ENCODE measurements at places on chromosomes 16 and 17.

- no peaks in the 10 kb centered on the region for H3K36me3 ChIP-seq
- peaks cover 41% of the 10 kb centered on the region for H3K4me1 ChIP-seq
- peaks cover 14% of the 10 kb centered on the region for H3K27me3 ChIP-seq
- peak overlapping the region; percentile 79 for H3K4me3 ChIP-seq
- no peak for DNase-seq
Measured at GRCh38 chr17:42459256-42459800, 650 bp downstream of the ATP6V0A1 start.

DNA sequence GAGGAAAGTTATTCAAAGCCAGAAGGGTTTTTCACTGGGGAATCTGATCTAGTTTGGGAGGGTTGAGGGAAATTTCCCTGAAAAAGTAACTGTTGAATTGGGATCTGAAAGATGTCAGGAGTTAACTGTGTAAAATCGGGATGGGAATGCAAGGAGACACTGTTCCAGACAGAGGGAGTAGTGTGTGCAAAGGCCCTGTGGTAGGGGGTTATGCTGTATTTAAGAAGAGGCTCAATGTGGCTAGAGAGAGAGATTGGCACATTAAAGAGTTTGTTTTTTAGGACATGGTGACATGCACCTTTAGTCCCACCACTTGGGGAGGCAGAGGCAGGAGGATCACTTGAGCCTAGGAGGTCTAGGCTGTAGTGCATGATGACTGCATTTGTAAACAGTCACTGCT is 16.9 kb downstream of the CDH3 start:
- H3K4me1 ChIP-seq, result no peaks in the 10 kb centered on the region
- no peak overlapping the region for H3K4me3 ChIP-seq
- H3K27me3 ChIP-seq, result peaks cover 24% of the 10 kb centered on the region
- DNase-seq, result no peak

- no peak overlapping the region for H3K27ac ChIP-seq
- H3K27me3 ChIP-seq, result no peaks in the 10 kb centered on the region
- no peak for DNase-seq
- H3K4me3 ChIP-seq, result no peak overlapping the region
- peaks cover 46% of the 10 kb centered on the region for H3K36me3 ChIP-seq
- H3K4me1 ChIP-seq, result peaks cover 8% of the 10 kb centered on the region
Measured at GRCh38 chr17:39531252-39531651, 70.0 kb downstream of the CDK12 start.

DNA sequence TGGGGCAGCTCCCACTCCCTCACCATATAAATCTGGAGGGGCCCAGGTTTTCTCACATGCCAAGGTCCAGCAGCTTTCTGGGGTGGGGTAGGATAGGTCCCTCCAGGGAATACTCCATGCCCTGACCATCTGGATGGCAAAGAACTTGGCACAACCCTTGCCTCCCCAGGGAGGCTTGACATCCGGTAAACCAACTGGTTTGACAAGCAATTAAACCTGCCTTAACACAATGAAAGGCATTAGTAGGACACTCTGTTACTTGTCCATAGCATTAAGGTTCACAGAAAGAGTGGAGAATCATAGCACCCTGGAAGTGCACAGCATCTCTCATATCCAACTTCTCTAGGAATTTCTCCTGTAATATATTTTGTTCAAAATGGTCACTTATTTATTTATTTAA is 63.9 kb upstream of the MAF start:
- no peaks in the 10 kb centered on the region for H3K4me1 ChIP-seq
- H3K4me3 ChIP-seq, result no peak overlapping the region
- no peak for DNase-seq
- peaks cover 8% of the 10 kb centered on the region for H3K27me3 ChIP-seq
- H3K36me3 ChIP-seq, result no peaks in the 10 kb centered on the region
- no peak overlapping the region for H3K27ac ChIP-seq

DNA sequence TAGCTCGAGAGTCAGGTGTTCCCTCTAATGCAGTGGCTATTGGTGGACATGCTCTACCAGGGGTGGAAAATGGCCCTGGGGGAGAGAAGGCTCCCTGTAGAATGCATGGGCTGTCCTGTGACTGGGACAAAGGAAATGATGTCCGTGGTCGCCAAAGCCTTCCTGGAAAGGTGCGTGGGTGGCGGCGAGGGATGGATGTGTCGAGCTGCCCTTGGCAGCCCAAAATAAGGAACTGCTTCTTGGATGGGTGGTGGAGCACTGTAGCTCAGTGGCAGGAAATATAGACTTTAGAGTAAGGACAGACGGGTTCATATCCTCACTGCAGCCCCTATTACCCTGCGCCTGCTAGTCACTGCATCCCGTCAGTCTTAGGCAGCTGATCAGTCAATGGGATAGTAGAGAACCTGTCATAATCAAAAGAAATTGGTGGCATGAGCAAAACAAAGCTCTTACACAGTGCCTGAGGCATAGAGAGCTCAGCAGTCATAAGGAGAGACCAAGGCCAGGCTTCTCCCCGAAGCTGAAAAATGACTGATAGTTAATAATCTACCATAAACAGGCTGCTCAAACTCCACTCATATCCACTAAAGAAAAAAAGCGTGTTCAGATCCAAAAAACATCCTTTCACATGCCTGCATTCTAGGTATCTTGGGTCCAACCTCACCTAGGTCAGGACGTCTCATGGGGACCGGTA is 123.5 kb upstream of the PLCG2 start:
- no peaks in the 10 kb centered on the region for H3K4me1 ChIP-seq
- peaks cover 24% of the 10 kb centered on the region for H3K36me3 ChIP-seq
- DNase-seq, result no peak
- H3K27me3 ChIP-seq, result no peaks in the 10 kb centered on the region
- no peak overlapping the region for H3K27ac ChIP-seq

DNA sequence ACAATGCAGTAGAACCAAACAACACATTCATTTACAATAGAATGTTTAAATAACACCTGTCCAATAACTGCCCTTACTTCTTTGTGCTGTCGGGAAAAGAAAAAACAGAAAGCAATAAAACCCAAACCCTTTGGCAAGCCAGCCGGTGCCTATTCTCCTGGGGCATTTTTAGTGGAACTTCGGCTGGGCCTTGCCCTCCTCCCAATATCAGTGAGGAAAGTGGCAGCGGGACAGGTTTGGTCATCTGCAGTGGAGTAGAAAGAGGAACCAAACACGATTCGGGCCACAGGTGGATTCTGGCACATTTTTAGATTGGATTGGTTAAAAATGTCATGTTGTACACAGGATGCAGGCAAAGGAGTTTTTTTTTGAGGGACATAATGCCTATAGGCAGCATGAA is 32.0 kb downstream of the PSME3IP1 start:
- H3K36me3 ChIP-seq, result peaks cover 49% of the 10 kb centered on the region
- H3K4me3 ChIP-seq, result no peak overlapping the region

GRCh38 chr17:5128905-5129535 is 13.2 kb downstream of the USP6 start:
- no peak overlapping the region for H3K27ac ChIP-seq
- H3K36me3 ChIP-seq, result no peaks in the 10 kb centered on the region
- no peak overlapping the region for H3K4me3 ChIP-seq
- H3K27me3 ChIP-seq, result peaks cover 9% of the 10 kb centered on the region

DNA sequence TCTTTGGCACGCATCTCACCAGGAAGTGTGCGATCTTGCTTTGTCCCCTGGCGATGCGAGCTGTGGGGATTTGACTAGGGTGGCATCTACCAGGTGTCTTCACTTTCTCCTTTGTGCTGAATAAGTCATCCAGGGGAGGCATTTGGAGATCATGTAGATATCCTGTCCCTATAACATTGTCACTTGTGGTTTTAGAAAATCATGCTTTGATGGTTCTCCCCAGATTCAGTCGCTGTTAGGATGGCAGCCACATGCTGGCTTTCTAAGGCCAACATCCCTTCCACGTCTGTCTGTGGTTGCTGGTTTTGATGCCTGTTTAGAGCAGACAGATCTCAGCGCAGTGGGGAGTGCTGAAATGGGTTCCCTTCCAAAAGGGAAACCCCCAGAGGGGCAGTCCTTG is 2.5 kb downstream of the ADAD2 start:
- no peaks in the 10 kb centered on the region for H3K36me3 ChIP-seq
- DNase-seq, result peak; percentile 30
- peaks cover 20% of the 10 kb centered on the region for H3K4me1 ChIP-seq
- peak overlapping the region; percentile 84 for H3K27ac ChIP-seq

DNA sequence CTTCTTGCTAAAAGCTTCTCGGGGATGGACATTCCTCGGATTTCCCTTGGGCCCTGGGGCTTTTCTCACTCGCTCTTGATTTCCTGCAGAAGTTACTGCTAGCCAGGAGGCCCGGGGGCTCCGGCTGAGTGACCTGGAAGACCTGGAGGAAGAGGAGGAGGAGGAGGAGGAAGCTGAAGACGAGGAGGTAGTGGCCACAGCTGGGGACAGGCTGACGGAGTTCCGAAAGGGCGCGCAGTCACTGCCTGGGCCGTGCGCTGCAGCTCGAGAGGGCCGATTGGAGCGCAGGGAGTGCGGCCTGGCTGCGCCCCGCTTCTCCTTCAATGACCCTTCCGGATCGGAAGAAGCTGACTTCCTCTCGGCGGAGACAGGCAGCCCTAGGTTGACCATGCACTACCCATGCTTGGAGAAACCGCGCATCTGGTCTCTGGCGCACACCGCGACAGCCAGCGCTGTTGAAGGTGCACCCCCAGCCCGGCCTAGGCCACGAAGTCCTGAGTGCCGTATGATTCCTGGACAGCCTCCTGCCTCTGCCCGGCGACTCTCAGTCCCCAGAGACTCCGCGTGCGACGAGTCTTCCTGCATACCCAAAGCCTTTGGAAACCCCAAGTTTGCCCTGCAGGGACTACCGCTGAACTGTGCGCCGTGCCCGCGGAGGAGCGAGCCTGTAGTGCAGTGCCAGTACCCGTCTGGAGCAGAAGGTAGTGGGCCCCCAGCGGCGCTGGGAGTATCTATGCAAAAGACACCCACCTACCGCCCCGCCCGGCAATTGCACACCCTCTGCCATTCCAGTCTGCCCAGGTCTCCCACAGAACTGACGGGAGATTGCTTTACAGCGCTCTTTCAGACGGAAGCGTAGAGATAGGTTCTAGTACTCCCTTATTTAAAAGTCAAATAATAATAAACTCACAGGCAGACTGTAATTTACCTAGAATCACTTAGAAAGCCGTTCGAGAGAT is 4.9 kb downstream of the IRX6 start:
- H3K36me3 ChIP-seq, result no peaks in the 10 kb centered on the region
- no peak overlapping the region for H3K4me3 ChIP-seq
- no peaks in the 10 kb centered on the region for H3K4me1 ChIP-seq
- peaks cover 62% of the 10 kb centered on the region for H3K27me3 ChIP-seq
- DNase-seq, result no peak
- no peak overlapping the region for H3K27ac ChIP-seq

- no peaks in the 10 kb centered on the region for H3K4me1 ChIP-seq
- no peak overlapping the region for H3K27ac ChIP-seq
- H3K27me3 ChIP-seq, result no peaks in the 10 kb centered on the region
- H3K36me3 ChIP-seq, result peaks cover 2% of the 10 kb centered on the region
- DNase-seq, result no peak
- H3K4me3 ChIP-seq, result no peak overlapping the region
Measured at GRCh38 chr17:63190821-63191370, 224.9 kb downstream of the TANC2 start.

DNA sequence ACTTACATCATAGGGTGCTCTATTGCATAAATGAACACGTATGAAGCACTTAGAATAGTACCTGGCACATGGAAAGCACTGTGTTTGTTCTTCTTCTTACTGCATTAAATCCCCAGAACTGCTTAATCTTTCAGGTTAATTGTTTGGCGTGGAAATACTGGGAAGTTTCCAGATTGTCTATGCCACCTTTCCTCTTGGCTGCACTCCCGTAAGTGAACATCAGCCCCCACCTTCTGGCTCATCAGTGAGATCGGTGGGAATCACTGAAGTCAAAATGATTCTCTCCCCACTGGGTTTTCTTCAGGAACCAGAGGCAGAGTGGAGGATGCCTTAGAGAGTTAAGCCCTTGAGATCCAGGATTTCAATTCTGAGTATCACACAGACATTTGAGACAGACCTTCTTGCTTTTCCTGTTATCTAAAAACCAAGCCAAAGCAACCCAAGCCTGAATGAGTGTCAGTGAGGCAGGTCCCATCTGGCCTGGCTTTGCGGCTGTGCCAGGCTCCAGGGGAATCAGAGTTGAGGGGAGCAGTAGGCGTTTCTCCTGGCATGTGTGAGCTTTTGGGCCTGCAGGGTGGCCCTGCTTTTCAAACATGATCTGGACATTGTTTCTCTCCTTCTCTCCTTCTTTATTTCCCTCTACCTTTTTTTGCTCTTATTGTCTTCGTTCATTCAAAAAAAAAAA is 59.1 kb downstream of the OTOA start:
- H3K36me3 ChIP-seq, result no peaks in the 10 kb centered on the region
- H3K27me3 ChIP-seq, result peaks cover 3% of the 10 kb centered on the region
- peaks cover 3% of the 10 kb centered on the region for H3K4me1 ChIP-seq
- H3K27ac ChIP-seq, result no peak overlapping the region
